ENCODE measurements at places on chromosomes 7 and 10.

GRCh38 chr10:31586723-31587638, 268.0 kb downstream of the ZEB1 start:
- DNase-seq, result peak; percentile 31

- no peak for DNase-seq
Observed at GRCh38 chr10:131772441-131772840, 128.4 kb upstream of the PPP2R2D start.

- DNase-seq, result no peak
Observed at GRCh38 chr10:88236121-88236743, 346.9 kb downstream of the RNLS start.

DNA sequence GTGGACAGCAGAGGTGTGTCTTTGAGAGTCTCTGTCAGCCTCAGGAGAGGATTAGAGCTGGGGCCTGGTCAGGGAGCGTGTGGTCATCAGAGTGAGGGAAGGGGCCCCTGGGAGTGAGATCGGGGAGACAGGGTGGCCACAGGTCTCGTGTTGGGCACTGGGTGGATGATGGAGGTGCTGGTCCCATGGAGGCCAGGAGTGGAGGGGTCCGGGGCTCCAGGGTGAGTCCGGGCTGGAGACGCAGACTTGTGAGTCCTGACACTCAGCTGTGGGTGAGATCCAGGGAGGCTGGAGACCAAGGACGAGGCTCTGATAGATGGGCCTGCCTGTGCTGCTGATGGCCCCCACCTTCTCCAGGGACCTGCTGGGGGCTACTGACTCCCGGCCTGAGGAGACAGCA, 88.6 kb downstream of the DYNC2I1 start:
- no peak for DNase-seq

DNA sequence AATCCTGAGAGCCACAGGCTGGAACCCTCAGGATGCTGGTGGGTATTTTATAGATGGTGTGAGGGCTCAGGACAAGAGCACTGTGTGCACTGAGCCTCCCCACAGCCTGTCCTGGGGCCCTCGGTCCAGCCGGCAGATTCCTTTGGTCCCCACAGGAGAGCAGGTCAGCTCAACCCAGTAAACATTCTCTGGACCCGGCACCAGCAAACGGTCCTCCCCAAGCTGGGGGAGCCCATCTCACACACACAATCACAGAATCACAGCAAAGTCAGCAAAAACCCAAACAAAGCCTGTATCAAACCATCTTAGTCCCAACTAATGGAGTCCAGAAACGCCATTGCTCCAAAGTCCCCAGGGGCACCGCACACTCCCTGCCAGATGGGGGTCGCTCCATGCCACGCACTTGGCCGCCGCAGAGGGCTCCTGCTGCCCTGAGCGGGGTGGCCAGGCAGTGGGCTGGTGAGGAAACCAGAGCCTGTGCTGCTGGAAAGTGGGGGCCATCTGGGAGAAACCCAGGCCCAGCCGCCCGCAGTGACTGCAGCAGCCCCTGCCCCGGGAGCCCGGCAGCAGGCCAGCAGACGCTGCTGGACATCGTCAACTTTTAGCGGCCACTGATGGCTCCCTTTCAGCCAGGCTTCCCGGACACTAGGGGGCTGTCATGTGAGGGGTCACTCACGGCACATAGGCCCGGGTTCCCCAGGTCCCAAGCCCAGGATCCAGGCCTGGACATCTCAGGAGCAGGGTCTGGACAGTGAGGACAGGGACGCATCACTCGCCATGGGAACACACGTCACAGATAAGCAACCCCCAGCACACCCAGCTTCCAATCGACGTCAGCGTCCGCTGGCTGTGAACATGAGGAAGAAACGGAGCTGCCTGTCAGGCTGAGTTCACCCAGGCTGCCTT, 52.6 kb downstream of the DPYSL4 start:
- no peak for DNase-seq

DNA sequence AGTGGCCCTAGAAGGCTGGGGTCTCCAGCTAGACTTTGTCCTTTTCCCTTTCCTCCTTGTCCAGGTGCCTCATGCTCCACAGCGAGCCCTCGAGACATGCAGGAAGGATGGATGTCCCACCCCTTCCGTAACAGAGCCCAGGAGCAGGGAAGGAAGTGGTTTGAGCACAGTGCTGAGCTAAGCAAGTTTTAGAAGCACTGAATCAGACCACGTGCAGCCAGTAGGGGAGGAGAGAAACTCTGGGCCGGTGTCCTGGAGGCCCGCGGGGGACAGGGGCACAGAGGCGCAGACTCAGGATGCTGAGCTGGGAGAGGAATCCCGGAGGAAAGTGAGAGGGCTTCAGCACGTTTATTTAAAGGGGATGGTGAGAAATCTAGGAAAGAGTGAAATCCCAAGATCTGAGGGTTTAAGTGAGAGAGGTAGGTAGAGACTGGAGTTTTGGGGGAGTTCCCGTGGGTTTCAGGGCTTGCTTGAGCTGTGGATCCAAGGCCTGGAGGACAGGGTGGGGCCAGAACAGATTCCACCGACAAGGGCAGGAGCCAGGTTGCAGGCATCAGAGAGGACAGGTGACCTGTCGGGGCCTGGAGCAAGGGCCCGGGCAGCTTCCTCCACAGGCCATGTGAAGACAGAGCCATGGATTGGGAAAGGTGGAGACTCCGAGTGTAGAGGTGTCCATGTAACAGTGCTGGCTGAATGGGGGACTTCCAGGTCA, 4.4 kb upstream of the IRF5 start:
- peak; percentile 51 for DNase-seq

GRCh38 chr7:134847851-134848588, 68.6 kb downstream of the CALD1 start:
- DNase-seq, result no peak

- no peak for DNase-seq
Observed at GRCh38 chr10:80197972-80198916, 7.1 kb downstream of the ANXA11 start.

- no peak for DNase-seq
Observed at GRCh38 chr7:49703337-49703736, 70.1 kb upstream of the VWC2 start.

DNA sequence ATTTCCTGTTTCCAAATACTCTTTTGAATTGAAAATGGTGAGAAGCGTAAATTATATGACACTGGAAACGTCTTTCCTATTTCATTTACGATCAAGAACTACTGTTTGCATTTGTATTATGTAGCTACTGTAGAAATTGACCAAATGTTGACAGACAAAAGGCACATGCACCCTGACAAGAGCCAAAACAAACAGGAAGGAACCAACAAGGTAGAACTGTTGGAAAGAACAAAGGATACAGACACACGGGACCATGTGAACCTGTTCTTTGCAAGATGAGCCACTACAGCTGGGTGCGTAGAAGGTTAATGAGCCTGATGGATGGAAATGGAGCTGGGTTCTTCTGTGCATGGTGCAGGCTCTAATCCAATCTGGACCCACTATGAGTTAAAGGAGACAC, 48.4 kb upstream of the FZD8 start:
- DNase-seq, result no peak

- no peak for DNase-seq
Observed at GRCh38 chr7:47253650-47254080, 328.2 kb downstream of the TNS3 start.

All from activated CD4-positive, alpha-beta T cell treated with anti-CD3 and anti-CD28 coated beads for 48 hours (primary cell).